ENCODE measurements at places on chromosomes 2 and 18.

DNA sequence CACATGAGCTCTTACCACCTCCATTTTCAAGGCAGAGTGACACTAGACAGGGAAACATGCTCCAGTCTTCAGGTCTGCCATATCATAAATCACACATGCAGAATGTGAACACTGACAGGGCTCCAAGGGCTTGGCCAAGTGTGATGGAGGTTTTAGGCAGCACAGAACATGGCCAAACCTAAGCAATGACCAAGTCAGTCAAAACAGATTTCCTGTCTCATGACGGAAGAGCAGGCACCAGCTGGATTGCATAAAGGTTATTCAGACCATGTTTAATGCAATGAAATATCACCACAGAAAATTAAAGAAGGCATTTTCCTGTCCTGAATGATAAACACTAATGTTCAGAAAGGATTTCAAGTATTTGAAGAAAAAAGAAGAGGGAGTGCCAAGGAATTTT is 72.5 kb downstream of the SUMO1 start:
- no peak for DNase-seq

DNA sequence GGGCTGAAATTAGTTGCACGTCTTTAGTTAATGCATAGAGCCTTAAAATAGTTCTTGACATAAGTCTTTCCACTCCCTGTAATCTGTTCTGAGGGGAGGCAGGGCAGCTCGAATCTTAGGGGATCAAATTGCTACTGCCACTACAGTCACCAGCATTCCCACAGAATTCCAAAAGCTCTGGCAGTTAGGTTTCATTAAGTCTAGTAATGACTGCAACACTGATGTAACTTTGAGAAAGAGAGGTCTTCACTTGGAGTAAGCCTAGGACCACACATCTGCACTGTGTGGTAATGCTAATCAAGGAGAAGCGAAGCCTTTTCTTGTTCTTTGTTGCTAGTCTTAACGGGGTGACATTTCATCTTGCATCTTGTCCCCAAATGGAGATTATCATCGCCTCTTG is 19.3 kb upstream of the NCK2 start:
- DNase-seq = no peak

DNA sequence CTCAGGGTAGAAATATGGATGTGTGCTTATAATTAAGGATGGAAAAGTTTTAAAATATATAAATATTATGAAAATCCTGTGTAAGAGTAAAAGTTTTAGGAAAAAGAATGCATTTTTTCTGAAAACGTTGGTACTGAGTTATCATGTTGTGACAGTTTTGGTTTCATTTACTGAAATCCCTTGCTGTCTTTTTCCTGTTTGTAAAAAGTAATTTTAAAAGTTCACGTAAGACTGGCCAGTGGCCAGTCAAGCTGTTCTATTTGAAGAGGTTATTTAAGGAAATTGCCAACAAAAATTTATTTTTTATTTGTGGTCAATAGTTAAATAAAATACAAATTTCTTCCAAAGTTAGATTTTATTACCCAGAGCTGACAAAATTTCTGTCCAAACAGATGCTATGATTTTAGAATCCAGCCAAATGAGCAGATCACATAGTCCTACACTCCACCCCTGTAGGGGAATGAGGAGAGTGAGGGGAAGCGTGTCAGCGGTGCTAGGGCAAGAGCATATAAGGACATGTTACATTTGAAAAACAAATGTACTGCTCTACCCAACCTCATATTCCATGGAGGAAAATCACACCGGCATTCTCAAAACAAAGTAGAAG is 297.8 kb upstream of the TFPI start:
- DNase-seq = no peak

- DNase-seq = no peak
These were observed 305.9 kb downstream of the HRH4 start for GRCh38 chr18:24766376-24766775.

DNA sequence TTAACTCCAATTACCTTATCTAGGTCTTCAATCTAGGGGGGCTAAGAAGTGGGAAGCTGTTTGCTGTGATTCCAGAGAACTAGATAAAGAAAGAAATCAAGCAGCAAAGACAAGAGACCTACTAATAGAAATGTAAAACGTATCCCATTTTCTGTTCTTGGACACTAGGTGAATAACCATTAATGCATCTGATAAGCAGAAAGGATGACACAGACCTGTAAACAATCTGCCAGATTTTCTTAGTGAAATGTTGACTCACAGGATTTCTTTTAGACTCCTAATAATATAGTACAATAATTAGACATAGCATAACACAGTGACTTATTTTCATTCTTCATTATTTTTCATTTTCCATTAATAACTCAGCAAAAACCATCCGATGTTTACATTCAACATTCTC is 1.3 kb downstream of the WDR35 start:
- DNase-seq = no peak

- no peak for DNase-seq
These were observed 113.4 kb upstream of the AQP4 start for GRCh38 chr18:26978812-26979341.

- no peak for DNase-seq
These were observed 660.6 kb downstream of the NYAP2 start for GRCh38 chr2:226059961-226060627.

GRCh38 chr18:21672521-21673267 is 31.9 kb downstream of the ABHD3 start:
- no peak for DNase-seq

DNA sequence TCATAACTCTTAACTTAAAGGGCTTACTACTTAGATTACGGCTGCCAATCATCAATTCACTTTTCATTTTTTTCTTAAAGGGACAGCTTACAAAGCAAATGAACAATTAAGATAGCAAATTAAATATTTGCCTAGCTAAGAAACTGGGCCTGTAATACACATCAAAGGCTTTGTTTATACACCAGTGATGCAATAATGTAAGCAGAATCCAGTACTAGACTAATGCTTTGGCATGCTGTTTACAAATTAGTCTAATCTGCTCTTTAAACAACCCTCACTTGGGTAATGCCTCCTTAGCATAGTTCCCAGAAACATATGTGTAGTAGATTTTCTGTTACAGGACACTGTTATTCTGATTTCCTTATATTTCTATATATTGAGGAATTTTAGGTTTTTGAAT is 105.8 kb downstream of the ARHGAP28 start:
- DNase-seq = no peak

DNA sequence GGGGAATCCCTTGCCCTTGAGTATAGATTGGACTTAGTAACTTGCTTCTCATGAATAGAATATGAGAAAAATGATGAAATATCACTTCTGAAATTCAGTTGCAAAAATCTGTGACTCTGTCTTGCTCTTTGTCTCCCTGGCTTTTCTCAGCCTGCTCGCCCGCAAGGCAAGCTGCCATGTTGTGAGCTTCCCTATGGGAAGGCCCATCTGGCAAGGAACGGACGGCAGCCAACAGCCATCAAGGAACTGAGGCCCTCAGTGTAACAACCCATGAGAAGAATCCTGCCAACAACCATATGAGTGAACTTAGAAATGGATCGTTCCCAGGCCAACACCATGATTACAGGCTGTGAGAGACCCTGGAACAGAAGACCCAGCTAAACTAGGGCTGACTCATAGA is 58.4 kb upstream of the PGAP1 start:
- DNase-seq = no peak

DNA sequence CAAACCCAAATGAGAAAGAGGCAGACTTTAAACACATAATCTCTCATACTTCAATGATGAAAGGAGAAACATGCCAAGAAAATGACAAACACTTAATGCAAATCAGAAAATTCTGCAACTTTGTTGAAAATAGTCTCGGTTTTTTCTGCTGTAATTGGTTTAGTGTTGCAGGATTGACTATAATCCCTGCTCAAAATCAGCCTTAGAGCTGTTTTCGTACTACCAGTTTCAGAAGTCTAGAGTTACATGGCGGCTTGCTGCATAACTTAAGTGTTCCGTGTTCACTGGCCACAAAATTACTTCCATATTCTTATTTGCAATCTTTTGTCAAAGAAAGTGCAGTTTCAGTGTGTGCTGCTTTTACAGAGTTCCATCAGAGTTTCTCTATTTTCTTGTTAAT is 48.9 kb upstream of the ITGAV start:
- no peak for DNase-seq

DNA sequence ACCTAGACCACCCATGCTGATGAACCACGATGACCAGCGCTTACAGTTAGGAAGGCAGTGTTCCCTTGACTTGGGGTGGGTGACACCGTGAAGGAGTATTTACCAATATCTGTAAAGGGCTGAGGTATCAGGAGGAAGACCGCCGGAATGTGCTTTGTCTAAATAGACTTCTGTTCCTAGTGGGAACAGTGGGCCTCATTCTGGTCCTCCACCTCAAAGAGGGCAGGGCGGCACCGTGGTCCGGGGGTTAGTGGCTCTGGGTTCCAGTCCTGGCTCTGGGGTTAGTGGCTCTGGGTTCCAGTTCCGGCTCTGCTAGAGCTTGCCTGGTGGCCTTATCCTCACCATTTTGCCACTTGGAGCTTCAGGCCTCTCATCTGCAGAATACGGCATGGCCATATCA is 91.6 kb upstream of the SMAD2 start:
- DNase-seq = no peak

GRCh38 chr2:213290501-213290900 is 6.2 kb downstream of the SPAG16 start:
- DNase-seq = no peak

DNA sequence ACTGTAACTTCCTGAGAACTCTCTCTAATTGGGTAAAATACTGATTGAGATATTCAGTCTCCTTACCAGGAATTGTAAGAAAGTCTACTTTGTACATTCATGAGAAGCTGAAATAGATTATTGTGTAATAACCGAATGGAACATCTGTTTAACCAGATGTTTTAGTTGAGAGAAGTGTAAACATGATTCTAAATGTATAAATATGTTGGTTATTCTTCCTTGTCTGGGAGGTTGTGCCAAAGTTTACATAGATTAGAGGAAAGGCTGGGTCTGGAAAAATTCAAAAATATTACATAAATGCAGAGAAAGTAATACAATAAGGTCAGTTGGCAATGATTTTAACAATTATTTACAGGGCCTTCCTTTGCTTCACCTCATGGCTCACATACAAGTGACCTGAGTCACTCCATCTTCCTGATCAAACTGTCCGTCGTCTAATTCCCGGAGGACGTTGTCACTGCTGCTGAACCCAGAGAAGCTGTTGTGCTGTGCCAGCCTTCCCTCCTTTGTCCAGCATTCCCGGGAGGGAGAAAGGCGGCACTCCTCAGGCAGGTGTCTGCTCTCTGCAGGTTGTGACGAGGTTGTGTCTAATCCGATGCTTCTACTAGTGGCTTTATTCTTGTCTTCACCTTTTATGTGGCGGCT is 55.9 kb downstream of the MOB4 start:
- no peak for DNase-seq

DNA sequence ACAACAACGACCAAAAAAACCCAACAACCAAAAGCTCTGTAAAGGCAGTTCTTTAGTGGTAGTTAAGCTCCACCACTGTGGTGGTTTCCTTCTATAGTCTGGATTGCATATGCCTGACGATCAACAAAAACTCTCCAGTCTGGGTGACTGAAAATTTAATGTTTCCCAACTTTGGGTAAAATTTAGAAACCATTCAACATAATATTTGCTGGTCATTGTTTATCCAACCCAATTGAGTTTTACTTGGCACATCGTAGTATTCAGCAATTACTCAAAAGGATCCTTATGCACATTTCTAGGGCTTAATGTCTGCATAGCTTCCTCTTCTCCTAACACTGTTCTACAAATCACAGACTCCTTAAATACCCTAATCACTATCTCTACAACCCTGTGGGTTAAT is 1080.2 kb upstream of the NRXN1 start:
- no peak for DNase-seq

Data from memory B cell (primary cell).